Stimulated activated CD4-positive, alpha-beta T cell treated with anti-CD3 and anti-CD28 coated beads, TNF-alpha, amount 100 ng/mL, for 48 hours (primary cell): ENCODE measurements at places on chromosomes 3 and 15.

- DNase-seq: no peak
Observed at GRCh38 chr15:27330326-27330725, 359.3 kb downstream of the GABRG3 start.

DNA sequence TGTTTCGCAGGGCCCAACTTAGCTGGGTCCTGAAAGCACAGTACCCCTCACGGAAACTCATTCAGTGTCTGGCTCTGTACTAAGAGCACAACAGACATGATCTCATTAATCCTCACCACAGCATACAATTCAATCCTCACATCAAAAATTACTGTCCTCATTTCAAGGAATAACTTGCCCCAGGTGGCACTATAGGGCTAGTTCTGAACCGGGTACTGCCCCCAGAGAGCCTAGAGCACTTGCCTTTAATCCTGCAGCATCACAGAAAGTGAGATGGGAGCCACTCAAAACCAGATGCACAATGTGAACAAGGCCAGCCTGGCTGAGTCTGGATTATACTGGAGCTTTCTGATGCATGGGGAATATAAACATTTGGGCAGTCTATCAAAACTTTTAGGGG is 122.6 kb downstream of the OSBPL10 start:
- no peak for DNase-seq

DNA sequence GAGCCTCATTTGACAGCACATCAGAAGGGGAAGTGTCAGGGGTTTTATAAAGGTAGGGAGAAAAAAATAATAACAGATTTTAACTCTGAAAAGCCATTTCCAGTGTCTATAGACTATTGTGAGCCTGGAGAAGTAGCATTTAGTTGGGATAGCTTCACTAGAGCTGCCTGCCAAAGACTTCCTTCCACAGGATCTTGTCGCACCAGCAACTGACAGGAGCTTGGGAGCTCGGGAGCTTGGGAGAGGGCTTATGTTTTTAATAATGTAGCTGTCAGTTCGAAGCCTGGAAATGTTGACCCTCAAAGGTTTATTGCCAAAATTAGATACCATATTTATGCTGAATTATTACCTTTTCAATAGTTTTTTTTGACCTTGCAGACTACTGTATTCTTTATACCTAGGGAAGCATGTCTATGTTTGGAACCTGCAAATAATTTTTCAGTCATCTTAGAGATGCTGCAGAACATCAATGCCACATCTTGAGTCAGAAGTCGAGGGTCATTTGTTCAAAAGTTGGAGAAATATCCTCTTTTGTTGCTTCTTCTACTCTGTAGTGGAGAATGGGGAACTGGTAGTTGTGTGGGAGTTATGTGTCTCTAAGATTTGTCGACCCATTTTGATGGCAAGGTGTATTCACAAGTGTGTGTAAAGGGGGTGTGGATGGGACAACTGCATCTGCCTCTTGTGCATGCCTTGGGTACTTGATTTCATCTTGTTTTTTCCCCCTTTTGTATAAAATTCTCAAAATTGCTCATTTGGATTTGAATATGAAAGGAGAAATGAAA is 41.7 kb downstream of the ARPP21 start:
- DNase-seq: no peak

DNA sequence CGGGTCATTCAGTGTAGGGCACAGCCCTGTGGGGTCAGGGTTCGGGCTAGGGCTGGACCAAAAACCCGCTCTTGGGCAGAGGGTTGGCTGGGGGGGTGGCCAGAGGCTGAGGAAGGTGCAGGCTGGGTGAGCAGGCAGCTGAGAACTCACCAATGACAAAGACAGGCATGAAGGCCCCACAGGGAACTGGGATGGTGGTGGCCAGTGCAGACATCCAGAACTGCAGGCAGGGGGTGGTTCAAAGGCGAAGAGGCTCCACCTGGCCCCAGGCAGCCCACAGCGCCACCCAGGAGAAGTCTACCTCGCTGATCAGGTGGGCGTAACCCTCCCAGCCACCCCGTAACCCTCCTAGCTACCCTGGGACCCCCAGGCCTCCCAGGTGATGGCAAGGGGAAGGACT is 6.7 kb downstream of the CLCN2 start:
- no peak for DNase-seq

DNA sequence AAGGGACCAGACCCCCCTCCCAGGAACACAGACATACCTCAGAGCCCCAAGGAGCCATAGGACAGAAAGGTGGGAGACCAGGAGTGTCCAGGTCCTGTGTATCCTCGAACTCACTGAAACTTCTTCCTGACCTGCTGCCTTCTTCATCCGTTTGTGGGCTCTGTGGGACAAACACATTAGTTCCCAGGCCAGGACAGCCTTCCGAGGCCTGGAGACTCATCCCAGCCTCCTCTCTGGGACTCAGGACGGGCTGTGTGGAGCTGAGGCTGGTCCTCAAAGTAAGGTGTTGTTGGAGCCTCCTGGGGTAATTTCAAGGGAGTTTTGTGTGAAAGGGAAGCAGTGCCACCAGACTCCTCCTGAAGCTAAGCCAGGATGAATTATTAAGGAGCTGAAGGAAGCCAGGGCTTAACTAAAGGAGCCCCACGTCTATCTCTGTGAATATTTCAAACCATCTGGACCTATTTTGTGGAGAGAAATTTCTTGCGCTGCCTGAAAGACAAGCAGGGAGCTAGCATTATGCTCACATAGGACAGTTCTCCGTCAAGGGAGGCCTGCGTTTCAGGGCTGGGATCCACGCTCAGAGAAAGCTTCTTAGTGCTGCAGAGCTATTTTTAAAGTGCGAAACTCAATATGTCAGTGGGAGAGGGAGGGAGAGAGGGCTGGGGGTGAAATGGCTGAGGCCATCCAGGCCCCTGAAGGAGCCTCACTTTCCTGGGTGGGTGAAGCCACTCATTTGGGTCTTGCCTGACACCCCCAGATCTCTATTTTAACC is 29.8 kb upstream of the PLA2G4E start:
- DNase-seq: no peak

- no peak for DNase-seq
Observed at GRCh38 chr3:193996221-193996620, 139.7 kb upstream of the HES1 start.

DNA sequence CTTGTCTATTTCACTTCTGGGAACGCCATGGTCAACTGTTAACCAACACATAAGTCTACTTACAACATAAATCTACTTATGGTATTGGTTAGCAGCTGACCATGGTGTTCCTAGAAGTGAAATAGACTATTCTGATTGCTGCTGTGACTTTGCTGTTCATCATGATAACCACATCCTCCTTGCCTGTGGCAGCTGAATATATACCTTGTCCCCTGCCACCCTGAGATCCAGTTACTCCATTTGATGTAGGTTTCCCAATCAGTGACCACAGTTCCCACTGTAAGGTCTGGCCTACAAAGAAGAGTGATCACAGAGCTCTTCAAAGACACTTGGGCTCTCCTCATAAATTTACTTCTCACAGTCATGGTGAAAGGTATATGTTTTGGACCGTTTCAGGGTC is 66.8 kb upstream of the ALDH1A3 start:
- no peak for DNase-seq

DNA sequence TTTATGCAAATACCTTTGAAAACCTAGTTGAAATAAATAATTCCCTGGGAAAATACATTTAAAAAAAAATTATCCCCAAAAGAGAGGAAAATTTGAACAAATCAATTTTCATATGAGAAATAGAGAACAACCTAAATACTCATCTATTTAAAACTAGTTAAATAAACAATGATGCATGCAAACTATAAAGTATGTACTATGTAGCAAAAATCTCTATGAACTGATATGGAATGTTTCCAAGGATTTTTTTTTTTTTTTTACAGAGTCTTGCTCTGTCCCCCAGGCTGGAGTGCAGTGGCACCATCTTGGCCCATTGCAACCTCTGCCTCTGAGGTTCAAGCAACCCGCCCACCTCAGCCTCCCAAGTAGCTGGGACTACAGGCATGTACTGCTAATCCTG is 27.2 kb upstream of the B3GALNT1 start:
- no peak for DNase-seq

DNA sequence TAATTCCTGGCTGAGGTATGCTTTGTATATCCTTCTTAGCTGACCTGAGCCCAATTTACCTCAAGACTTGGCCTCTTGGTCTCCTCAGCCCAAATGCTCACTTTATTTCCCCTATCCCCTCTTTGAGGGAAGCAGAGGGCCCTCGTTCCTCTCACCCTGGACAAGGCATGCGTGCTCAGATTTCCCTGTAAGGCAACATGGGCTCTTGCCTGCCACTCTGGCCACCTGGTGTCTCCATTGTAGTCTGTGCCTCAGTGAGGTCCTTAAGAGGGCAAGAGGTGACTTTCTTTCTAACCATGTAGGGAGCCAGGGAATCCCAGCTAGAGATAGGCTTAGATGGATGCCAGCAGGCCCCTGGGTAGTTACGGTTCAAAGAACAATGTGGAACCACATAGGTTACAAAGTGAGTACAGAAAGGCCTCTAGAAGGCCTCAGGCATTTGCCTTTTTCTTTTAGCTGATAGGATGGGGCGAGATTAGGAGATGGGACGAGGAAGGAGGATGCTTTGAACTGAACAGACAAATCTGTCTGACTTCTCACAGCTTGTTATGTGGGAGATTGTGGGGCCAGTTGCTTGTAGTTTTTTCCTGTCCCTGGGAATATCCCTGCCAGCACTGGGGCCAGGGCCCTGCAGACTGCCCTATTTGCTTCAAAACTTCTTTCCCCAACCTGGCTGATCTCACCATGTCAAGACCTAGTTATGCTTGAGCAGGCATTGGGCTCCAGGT is 1.1 kb upstream of the INTS14 start:
- DNase-seq: no peak

GRCh38 chr3:145518639-145519038 is 642.3 kb downstream of the PLOD2 start:
- no peak for DNase-seq
